Panc1 (cell line): ENCODE measurements at places on chromosomes 13 and 19.

- no peak for DNase-seq
Observed at GRCh38 chr13:42656161-42656560, 82.2 kb downstream of the TNFSF11 start.

DNA sequence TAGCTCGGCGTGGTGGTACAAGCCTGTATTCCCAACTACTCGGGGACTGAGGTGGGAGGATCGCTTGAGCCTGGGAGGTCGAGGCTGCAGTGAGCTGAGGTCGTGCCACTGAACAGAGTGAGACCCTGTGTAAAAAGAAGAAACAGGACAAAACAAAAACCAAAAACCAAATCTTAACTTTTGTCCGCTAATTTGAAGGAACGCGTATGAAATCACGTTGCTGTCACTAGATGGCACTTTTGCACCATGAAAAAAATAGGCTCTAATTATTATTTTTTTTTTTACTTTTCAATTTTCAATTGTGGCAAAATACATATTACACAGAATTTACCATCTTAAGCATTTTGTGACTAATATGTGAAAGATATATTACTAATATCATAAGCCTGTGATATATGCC is 17.6 kb upstream of the ZNF835 start:
- DNase-seq = no peak

DNA sequence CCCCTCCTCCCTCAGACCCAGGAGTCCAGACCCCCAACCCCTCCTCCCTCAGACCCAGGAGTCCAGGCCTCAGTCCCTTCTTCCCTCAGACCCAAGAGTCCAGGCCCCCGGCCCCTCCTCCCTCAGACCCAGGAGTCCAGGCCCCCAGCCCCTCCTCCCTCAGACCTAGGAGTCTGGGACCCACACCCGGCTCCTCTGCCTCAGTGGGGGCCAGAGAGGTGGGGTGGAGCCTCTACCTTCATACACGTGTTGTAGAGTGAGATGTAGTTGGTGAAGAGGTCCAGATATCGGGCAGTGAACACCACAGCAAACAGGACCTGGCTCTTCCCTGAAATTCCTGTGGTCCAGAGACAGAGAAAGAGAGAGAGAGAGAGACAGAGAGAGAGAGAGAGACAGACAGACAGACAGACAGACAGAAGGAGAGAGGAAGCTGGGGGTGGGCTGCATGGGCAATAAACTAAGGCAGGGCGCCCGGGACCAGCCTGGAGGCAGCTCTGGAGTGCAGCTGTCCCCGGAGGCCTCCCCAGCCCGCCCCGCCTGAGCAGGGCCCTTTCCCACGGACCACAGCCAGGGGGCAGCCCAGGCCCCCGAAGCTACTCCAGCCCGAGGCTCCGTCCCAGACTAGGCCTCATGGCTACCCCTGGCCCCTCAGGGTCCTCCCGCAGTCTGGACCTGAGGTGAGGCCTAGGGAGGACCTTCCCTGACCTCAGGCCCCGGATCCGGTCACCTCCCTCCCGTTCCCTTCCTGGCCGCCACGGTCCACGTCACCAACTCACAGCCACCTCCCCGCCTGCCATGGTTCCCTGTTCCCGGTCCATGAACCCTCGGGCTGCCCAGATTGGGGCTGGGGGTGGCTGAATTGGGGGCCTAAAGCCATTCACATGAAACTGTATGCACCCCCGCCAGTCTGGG is 907 bp downstream of the KDELR1 start:
- DNase-seq = no peak

DNA sequence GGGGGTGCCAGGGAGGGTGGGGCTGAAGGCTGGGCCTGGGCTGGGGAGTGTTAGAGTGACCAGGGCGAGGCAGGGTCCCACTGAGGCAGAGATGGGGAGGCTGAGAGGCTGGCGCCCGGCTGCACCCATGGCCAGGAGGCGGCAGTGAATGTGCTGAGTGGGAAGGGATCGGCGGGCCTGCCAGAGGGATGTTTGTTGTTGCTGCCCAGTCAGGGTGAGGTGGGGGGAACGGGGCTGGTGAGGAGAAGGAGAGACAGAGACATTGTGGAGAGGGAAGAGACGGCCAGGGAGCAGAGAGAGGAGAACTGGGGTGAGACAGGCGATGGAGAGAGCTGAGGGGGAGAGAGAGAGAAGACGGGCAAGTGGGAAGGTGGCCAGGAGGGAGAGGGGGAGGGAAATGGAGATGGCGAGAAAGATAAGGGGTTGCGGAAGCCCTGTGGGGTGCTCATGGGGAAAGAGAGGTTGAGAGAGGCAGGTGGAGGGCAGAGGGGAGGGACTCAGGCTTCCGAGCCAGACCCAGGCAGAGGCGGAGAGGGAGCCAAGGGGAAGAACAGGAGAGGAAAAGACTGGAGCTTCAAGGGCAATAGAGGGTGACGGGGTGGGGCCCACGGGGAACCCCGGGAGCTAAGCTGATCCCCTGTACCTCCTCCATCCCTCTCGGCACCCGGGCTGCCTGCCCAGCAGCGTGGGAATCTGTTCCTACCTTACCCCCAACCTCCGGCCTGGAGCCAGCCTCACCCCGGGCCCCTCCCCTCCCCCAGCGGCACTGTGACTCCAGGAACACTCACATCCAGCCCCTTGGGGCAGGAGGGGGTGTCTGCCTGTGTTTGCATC is 690 bp upstream of the B3GNT8 start:
- no peak for DNase-seq

DNA sequence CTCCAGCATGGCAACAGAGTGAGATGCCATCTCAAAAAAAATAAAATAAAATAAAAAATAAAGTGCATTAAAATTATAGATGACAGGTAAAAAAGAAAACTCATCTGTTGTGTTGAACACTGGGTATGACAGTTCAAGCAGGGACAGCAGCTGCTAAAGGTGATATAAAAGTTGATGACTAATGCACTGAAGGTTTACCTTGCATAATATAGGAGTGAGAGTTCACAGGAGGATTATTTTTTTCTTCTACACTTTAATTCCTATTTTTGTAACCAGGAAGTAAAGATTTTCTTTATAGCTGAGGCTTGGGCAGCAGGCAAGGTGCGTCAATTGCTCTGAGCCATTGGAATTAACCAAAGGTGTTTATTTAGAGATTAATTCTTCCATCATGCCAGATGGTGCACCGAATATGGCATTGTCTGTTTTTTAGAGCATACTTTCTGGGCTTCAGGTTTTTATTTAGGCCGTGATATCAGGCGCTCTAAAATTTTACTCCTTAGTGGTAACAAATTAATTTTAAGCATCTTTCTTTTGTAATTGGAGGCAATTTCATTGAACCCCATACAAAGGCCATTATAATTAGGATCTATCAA is 337.0 kb upstream of the SLC10A2 start:
- DNase-seq = no peak

DNA sequence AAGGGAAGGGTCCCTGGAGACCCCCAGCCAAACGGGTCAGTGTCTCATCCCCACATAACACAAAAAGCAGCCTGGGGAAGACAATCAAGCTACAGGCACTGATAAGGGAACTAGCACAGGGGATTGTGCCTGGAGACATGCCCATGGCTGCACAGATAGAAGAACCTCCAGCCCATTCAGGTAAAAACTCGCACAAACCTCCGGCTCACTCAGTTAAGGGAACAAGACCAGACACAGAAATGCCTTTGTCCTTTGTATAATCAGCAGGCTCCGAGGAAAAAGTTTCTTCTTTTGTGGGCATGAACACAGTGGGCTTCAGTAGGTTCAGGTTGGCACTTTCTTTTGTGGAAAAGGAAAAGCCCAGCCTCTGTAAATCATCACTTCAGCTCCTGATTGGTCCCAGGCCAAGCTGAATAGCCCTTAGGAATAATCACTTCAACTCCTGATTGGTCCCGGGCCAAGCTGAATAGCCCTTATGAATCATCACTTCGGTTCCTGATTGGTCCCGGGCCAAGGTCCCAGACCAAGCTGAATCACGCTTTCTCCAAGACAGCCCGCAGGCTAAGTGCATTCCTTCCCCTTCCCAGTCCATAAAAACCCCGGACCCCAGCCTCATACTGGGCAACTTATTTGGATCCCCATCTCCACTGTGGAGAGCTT is 5.0 kb upstream of the ZNF230 start:
- no peak for DNase-seq

DNA sequence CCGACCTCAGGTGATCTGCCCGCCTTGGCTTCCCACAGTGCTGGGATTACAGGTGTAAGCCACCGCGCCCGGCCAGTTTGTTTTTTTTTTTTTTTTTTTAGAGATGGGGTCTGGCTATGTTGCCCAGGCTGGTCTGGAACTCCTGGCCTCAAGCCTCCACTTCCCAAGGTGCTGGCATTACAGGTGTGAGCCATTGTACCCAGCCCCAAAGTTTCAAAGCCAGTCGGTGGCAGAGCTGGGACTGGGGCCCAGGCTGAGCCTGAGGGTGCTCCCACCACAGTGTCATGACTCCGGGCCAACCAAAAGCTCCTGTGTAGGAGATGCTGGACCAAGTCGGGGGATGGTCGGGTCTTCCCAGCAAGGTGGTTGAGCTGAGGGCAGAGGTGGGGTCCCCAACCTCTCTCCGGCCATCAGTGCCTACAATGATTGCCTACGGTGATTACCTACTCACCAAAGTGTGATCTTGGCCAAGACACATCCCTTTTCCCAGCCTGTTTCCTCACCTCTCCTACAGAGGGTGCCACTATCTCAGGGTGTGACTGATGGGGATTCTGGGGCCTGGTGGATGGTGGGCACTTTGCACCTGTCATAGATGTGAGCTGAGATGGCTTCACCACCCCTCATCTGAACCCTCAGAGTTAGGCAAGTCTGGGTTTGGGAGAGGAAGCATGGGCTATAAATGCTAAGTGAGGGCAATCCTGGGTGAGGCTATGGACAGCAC is 5.9 kb upstream of the SAMD1 start:
- no peak for DNase-seq

- peak; percentile 22 for DNase-seq
Observed at GRCh38 chr13:77751513-77752456, 54.3 kb downstream of the SLAIN1 start.

- no peak for DNase-seq
Observed at GRCh38 chr13:110560601-110561343, 750 bp downstream of the RAB20 start.

DNA sequence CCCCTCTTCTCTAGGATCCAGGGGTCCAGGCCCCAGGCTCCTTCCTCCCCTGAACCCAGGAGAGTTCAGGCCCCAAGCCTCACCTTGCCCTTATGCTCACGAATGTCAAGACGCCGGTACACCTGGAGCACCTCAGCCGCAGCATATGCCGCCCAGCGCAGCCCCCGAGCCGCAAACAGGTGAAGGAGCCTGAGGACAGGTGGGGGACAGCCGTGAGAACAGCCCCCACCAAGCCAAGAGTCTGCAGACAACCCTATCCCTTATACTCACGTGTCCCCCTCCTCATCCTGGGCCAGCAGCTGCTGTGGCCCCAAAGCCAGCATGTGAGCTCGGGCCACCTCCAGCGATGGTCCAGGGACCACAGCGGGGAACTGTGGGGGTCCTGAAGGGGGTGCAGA is 3.7 kb downstream of the NFKBID start:
- no peak for DNase-seq
